ENCODE measurements at places on chromosomes 2 and 18.
A peak's percentile ranks its signal among the peaks of the same experiment; 100 is the strongest.

DNA sequence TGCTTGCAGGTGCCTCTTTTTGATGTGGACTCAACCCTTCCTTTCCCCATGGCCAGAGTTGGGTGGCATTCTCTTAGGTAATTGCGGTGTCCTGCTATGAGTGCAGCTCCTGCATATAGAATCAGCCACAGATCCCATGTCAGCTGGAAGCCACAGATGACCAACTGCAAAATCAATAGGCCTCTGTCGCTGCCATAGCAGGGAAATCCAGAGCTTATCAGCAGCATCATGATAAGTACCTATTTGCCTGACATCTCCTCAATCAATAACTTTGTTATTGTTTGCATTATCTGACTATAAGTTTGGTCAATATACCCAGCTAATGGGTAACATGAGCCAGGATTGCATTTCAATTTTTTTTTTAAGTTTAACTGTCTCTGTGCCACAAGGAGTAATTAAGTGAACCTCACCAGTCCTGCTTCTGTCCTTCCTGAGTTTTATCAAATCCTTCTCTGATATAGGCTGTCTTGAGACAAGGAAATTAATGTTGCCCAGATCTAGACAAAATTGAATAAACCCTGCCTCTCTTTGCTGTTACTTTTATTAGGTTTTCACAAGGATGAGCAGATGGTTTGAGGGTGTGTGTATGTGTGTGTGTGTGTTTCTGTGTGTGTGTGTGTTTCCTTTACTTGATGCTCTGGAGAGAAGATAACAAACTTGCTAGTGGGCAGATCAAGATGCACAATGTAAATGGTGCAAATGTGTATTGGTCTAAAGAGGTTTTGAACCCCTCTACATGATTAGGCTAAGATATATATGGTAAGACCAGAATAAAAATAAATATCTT lies 59.6 kb upstream of the CREB1 start:
- DNase-seq: no peak

DNA sequence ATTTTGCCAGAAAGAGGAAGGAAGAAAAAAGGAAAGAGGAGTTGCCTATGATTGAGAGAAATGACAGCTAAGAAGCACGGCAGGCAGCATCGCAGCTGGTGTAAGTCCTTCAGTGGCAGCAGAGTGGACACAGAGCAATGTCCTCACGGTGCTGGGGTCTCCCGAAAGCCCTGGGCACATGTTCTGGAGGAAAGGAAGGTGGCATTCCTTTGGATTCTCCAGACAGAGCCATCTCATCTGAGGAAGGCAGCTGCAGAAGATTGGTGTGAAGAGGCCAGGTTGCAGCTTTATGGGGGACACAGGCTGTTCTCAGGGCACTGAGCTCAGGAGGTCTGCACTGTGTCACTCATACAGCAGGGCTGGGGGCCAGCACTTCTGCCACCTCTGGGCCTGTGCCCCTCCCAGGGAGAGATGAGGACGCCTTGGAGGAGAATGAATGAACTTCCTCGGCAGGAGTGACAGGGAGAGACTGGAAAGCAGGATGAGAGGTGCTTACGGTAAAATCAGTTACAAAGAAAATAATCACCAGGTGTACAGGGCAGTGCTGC lies 252.0 kb upstream of the MYT1L start:
- no peak for DNase-seq

DNA sequence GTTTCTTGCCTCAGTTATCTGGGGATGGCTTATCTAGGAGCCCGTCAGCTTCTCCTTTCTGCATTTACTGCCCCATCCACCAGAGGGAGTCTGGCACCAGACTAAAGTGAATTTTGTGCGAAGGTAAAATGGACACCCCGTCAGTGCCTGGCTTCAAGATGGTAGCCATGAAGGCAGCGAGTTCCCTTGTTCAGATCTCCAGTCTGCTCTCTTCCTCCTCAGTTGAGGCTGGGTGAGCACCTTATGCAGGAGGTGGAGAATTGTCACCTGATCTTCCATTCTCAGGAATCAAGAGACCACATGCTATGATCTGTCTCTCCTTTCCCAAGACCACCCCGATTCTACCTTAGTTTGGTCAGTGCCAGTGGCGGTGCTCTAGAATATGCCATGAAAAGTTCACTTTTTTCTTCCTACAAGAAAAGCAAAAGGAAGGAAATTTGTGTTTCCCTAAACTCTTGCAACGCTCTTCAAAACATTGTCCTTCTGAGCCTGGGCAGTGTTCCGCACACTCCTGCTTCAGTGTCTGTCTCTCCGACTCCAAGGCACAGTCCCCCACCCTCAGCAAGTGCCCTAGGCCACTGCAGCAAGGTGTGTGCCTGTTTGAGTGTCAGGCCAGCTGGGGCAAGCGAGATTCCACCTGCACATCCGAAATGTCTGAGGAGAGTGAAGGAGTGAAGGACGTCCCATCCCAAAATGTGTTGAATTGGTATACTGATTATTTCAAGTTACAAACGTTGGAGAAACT lies 168.6 kb downstream of the SS18 start:
- peak; percentile 38 for DNase-seq

DNA sequence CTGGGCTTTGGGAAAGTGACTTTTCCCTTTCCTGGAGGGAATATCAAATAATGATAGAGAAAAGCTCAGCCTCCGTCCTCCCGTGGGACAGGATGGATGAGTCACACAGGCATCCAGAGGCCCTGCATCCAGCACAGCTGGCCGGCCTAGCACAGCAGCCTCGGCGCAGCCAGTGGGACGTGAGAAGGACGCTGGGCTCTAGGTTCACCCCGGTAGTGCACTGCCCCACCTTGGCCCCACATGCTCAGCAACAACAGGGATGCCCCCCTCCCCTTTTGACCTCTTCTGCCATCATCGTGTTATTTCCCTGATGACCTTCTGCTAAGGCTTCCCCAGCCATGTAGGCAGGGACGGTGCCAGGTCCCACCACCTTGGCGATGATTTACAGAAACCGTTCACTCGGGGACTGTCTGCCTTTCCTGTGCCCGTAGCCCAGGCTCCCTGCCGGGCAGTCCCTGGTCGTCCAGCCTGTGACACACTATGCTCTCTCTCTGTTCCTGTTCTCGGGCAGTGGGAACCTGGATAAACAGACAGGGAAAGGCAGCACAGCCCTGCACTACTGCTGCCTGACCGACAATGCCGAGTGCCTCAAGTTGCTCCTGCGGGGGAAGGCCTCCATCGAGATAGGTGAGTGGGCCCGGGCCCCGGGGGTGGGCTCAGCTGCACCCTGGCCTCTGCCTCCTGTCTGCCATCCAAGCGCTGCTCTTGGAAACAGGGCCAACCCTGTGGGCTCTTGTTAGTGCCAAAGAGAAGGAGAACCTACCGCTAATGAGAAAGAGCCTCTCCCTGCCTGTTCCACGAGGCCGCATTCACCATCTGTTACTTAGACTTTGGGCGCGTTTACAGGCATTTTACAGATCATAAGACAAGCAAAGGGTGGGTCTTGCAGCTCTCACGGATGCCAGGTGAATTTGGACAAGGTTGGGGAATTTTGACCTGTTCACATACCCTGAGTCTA lies 44.6 kb downstream of the ITGB1BP1 start:
- DNase-seq: peak; percentile 82

- DNase-seq: no peak
These were observed 112.4 kb upstream of the BZW1 start for GRCh38 chr2:200699310-200699709.

DNA sequence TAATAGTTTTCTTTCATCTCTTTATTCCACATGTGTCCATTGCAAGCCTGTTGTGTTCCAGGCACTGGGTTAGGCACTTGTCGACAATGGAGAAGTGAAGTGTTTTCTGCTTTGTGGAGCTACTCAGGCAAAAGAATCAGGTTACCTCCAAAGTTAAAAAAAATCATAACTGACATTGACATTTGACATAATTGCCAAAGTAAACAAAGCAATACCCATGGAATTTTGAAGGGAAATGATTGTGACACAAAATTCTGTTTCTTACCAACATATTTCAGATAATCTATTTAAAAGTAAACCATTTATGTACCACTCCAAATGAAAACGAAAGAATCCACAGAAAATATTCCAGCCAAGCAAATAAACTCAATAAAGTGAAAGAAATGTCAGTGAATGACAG lies 6.4 kb upstream of the TGFA start:
- no peak for DNase-seq

DNA sequence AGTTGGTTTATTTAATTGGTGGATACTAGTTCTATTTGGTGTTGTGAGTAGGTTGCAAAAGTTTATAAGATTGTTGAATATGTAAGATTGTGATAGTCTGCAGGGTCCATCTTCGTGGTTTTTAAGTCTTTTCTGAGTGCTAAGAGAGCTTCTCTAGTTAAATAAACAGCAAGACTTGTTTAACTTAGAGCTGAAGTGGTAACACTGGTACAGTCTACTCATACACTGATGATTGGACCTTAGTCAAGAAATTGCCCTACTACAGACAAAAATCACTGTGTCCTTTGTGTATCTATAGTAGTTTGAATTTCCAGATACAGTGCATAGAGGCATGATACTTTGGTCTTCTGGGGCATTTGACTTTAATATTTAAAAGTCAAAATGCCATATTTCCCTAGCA lies 94.6 kb downstream of the PHLPP1 start:
- DNase-seq: no peak

- DNase-seq: no peak
These were observed 50.7 kb upstream of the APCDD1 start for GRCh38 chr18:10403708-10404107.

Measured in iris pigment epithelial cell (primary cell).